ENCODE measurements at places on chromosomes 4 and X. TPM values are rescaled to one million over a fixed set of nuclear protein-coding genes. Genes with fewer than 3 reads are reported as not detected.

Gene CXCR3
- polyA plus RNA-seq: 0.87 TPM

Gene TEC
- polyA plus RNA-seq: 2.0 TPM

Gene F8A2
- not detected for polyA plus RNA-seq

Gene CFP
- polyA plus RNA-seq: 22.5 TPM

Gene TLR7
- 0.26 TPM for polyA plus RNA-seq

Gene SSX2
- polyA plus RNA-seq: not detected

Gene PALLD
- 20.7 TPM for polyA plus RNA-seq

GRCh38 chr4:26724534-26724933 is 136.1 kb upstream of the STIM2 start:
- no peak for DNase-seq

DNA sequence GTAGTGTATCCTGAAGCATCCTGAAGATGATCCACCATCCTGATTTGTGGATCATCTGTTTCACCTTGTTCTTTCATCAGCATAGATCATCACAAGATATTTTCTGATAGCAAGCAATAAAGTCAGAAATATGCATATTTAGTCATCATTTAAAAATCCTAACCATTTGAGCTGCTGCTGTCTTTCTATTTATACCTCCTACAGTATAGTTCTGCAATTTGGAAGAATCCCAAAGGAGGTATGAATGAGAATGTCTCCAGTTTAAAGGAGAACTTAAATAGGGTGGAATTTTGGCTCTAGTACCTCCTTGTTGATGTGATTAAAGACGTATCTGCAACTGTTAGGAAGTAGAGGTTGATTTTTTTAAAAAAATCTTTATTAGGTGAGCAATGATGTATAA is 7.6 kb downstream of the SLC25A14 start:
- DNase-seq: no peak

DNA sequence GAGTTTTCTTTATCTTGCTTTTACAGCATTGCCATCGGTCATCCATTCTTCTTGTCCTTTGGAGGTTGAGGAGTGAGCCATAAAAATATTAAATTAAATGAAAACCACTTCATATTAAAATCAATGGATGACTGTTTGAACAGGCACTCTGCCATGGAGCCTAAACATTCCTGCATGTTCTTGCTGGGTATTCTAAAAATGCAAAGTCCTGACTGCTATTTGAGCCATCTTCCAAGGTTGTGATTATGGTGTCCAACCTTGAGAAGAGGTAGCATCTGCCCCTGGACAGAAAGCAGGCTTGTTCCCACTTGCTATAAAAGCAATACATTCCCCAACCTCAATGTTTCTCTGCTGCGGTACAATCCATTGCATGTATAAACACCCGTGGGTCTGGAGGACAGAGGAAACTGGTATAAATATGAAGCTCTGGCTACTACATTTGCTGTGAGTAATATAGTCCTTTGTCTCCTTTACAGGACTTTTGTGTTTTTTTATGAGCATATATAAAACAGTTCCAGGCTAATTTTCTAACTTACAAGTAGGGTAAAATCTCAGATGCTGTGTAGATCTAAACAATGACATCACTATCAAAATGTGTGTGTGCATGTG is 70.9 kb upstream of the FAT4 start:
- no peak for DNase-seq

GRCh38 chrX:8868906-8869305 is 67.7 kb upstream of the FAM9A start:
- no peak for DNase-seq

- no peak for DNase-seq
Observed at GRCh38 chr4:106671716-106672115, 303.1 kb upstream of the GIMD1 start.

- no peak for DNase-seq
Observed at GRCh38 chr4:14829795-14830194, 172.5 kb upstream of the CPEB2 start.

GRCh38 chr4:82775243-82775642 is 23.4 kb downstream of the SCD5 start:
- no peak for DNase-seq

DNA sequence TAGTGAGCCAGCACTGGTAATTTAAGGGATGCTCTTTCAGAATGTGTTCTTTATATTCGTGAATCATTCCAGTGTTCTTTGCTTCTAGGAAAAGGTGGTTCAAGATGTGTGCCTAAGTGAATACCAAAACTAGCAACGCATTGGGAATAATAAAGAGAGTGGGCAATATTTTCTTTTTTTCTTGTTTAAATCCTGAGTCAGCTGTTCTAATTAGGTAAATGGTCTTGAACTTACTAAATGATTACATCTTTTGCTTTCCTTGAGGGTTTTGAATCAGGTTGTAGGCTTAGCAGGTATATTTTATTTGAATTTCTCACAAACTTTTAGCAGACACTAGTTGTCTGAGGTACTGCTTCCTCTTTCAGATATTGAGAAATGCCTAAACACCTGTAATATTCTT is 29.5 kb downstream of the ENPEP start:
- no peak for DNase-seq

DNA sequence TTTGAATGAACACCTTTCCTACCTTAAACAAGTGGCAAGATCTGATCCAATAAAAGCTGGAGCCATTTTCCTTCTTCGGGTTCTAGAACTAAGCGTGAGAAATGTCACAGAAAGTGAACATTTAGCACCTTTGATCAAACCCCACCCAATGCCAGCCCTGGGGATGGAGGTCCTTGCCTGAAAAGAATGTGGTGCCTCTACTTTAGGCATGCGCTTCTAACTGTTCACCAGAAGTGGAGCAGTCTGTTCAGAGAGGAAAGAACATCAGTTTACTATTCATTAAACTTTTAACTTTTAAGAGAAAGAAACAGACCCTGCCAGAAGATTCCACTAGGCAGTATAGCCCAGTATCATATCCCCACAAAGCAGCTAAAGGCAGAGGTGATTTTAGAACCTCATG is 75.9 kb downstream of the INTS12 start:
- no peak for DNase-seq

GRCh38 chrX:39819921-39820849 is 277.6 kb downstream of the BCOR start:
- peak; percentile 63 for DNase-seq

DNA sequence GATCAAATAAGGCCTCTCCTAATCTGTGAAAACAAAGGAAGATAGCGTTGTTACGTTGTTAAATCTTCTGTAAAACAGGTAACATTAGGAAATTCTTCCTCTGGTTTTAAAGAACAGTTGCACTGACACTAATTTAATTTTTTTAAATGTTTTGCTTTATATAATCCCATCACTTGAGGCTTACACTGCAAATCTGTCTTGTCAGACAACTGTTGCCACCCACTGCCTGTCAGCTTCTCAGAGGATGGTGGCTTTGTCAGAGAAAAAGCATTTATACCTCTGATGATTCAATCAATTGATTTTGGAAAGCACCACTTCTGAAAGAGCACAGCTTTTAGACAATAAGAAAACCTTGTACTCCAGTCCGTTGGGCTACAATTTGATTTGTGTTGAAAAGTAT is 799.1 kb downstream of the FSTL5 start:
- no peak for DNase-seq

GRCh38 chrX:82031250-82031649 is 829.3 kb downstream of the SH3BGRL start:
- DNase-seq: no peak

DNA sequence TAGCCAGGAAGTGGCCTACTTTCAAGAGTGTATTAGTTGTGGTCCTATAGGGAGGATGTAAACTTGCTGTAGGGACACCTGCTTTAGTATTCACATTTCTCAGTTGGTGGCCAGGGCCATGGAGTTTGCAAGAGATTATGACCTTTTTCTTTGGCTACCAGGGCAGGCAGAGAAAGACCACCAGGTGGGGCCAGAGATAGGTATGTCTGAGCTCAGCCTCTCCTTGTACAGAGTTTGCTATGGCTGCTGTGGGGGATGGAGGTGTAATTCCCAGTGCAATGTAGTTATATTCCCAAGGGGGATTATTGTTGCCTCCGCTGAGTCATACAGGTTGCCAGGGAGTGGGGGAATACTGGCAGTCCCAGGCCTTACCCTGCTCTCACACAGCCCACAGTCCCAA is 26.3 kb upstream of the DACH2 start:
- DNase-seq: no peak

DNA sequence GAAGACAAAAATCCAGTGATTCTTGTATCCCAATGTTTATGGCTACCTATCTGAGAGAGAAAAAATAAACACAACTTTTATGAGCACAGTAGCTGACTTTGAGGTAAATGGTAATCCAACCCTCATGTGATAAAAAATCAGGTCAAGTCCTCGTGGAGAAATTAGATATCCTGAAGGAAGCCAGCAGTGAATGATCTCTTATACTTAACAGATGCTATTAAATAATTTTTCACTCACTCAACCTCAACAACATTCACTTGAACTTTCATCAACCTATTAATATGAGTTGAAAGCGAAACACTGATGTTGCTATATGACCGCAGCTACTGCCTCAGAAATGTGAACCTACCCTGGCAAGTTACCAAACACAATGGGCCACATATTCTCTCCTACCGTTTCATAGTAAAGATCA is 105.4 kb downstream of the GPC3 start:
- DNase-seq: peak; percentile 41

DNA sequence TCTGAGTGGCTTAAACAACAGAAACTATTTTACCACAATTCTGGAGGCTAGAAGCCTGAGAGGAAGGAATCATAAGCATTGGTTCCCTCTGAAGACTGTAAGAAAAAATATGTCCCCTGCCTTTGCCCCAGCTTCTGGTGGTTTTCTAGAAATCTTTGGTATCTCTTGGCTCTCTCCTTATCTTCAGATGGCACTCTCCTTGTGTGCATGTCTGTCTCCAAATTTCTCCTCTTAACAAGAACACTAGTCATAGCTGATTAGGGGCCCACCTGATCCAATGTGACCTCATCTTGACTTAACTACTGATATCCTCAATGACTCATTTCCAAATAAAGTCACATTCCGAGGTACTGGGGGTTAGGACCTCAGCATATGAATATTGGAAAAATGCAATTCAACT is 635.0 kb upstream of the NR3C2 start:
- no peak for DNase-seq

GRCh38 chr4:81471298-81471587 is 464 bp downstream of the RASGEF1B start:
- DNase-seq: no peak
